D721Med (cell line): ENCODE measurements at places on chromosomes 2 and 18.

- DNase-seq, result no peak
Observed at GRCh38 chr2:126448611-126449010, 207.3 kb upstream of the GYPC start.

DNA sequence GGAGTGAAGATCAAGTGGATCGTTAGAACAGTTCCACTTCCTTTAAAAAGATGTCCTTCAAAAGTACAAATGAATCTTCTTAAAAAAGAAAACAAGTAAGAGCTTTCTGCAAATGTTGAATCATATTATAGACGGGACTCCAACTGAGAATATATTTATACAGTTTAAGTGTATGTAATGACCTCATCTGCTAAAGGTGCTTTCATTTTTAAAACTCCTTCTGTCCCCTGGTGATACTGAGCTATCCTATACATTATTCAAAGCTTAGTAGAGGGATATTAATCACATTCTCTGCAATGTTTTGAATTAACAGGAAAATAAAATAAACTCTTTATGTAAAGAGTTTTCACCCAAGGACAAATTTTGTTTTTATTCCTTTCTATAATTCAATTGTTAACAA lies 420.7 kb upstream of the SLC8A1 start:
- DNase-seq, result no peak

GRCh38 chr2:120419073-120419472 lies 73.1 kb downstream of the INHBB start:
- DNase-seq, result no peak

DNA sequence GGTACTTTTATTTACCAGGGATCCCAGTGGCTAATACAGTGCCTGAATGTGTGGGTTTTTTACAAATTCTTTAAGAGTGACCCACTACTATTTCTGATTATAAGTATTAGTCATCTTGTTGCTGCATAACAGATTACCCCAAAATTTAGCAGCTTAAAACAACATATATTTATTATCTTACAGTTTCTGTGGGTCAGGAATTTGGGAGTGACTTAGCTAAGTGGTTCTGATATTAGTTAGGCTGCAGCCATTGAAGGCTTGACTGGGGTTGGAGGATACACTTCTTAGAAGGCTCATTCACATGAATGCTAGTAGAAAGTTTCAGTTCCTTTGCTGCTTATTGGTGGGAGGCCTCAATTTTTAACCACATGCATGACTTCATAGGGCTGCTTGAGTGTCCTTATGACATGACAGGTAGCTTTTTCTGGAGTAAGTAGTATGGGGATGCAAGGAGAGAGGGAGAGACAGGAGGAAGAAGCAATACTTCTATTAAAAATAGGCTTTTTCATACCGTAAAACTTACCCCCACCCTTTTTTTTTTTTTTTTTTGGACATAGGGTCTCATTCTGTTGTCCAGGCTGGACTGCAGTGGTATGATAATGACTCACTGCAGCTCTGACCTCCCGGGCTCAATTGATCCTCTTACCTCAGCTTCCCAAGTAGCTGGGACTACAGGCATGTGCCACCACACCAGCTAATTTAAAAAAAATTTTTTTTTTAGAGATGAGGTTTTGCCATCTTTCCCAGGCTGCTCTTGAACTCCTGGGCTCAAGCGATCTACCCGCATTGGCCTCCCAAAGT lies 13.3 kb upstream of the POLE4 start:
- DNase-seq, result no peak

GRCh38 chr18:22439447-22439846 lies 21.7 kb upstream of the CTAGE1 start:
- no peak for DNase-seq

- no peak for DNase-seq
Observed at GRCh38 chr18:32040936-32041335, 22.3 kb downstream of the RNF125 start.

DNA sequence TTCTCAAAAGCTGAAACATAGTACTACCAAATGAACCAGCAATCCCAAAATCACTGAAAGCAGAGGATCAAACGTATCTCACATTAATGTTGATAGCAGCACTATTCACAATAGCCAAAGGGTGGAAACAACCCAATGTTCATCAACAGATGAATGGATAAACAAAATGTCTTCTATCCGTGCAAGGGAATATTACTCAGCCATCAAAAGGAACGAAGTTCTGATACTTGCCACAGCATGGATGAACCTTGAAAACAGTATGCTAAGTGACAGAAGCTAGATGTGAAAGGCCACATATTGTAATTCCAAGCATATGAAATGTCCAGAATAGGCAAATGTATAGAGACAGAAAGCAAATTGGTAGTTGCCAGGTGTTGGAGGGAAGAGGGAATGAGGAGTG lies 57.0 kb upstream of the CHMP1B start:
- no peak for DNase-seq

DNA sequence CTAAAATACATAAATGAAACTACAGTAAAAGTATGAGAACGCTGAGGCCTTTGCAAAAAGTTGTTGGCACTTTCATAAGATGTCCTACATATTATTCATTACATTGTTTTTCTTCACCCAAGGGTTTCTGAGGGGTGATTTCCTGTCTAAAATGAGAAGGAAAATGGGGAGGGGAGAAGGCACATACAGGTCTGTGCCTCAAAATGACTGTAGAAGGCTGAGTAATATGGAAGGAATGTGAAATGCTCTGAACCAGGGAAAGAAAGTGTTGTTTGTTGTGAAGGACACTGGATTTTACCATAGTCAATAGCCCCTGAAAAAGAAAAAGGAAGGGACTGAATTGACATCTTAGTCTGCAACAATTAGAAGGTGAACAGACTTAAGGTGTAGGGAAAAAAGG lies 99.5 kb upstream of the RNF152 start:
- no peak for DNase-seq

DNA sequence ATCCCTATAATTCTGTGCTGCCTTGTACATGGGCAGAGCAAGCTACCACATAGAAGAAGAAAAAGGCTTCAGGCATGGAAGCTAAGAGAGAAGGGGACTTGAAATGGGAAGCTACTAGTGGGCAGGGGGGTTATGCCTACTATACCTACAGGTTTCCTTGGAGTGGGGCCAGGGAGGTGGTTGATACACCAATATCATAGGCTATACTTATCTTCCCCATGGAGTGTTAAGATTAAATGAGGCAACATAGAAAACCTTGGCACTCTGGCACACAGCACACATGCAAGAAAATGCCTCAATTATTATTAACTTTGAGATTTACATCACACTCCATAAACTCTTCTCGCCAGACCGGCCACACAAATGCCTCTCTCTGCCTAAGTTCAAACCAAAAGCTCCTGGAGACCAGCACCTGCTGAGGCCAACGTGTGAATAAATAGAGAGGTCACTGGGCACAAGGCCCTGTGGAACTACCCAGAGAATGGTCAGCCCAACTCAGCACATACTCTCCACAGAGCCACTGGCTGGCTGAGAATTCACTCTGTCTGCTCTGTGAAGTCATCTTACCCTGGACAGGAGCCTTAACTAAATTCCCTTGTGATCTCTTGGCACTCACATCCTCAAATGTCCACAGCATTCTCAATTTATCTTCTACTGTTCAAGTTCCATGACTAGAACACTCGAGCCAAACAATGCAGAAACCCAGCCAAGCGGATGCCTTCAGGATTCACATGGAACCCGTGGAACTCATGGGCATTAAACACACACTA lies 498.7 kb downstream of the BCL11A start:
- DNase-seq, result no peak

DNA sequence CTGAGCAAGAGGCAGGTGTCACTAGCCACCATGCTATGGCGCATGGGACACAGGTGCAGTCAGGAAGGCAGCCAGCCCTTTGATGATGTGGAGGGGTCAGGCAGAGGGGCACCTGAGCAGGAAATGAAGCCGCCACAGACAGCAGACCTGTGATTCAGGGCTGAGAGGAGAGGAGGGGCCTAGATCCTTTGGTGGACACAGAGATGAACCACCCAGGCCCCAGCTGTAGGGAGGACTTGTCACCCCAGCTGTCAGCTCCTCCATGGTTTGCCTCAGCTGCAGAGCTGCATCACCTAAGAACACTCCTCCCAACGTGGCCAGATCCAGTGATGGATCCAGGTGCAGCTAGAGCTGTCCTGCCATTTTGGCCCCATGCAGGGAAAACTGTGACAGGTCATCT lies 11.6 kb downstream of the ASB18 start:
- no peak for DNase-seq

DNA sequence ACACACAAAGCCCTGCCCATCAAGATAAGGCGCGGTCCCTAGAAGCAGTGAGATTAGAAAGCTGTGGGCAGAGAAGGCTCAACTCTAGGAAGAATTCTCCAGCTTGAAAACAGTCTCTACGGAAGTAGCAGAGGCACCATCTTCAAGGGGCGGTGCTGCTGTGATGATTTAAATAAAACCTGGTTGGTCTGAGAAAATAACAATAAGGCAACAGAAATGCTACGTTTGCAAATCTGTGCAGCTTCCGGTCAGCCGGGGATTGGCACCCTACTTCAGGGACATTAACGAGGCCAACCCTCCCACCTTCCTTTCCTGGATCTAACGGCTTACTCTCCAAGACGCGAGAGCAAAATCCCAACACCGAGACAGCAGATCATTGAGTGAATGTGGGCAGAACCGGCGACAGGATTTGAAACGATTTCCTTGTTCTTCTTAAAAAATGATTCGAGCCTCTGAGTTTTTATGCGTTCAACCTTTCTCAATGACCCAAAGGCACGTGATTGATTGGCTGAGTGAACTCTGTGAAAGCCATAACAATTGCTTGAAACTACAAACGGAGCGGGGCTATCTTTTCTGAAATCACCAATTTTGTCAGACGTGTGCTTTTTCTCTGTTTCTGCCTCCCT lies 93.7 kb upstream of the ZNF516 start:
- DNase-seq, result no peak

- no peak for DNase-seq
Observed at GRCh38 chr2:96393989-96394761, 58.6 kb downstream of the NCAPH start.

GRCh38 chr2:64423303-64423702 lies 30.7 kb upstream of the LGALSL start:
- no peak for DNase-seq

GRCh38 chr18:36770315-36770946 lies 58.4 kb downstream of the TPGS2 start:
- no peak for DNase-seq

GRCh38 chr2:46130511-46130910 lies 166.7 kb upstream of the EPAS1 start:
- DNase-seq, result no peak

- DNase-seq, result no peak
Observed at GRCh38 chr2:37689751-37690150, 18.3 kb upstream of the CDC42EP3 start.

GRCh38 chr2:196558497-196558896 lies 81.0 kb upstream of the CCDC150 start:
- DNase-seq, result no peak

DNA sequence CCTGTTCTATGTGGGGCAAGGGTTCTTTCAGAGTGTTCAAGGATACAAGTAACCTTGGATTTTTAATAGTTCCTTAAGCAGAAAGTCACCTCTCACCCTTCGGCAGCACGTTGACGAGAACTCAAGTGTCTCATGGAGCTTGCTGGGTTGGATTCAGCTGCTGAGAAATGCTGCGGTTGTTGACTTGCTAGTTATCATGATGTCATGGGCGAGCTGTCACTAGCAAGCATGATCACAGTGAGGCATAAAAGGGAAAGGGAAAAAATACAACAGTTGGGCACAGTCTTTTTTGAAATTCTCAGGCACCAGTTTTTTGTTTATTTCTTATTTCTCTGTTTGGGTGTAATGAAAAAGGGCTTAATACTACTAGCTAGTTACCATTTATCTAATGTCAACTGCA lies 53.2 kb downstream of the ADCYAP1 start:
- DNase-seq, result no peak

- no peak for DNase-seq
Observed at GRCh38 chr2:152375174-152375573, 40.2 kb downstream of the FMNL2 start.

DNA sequence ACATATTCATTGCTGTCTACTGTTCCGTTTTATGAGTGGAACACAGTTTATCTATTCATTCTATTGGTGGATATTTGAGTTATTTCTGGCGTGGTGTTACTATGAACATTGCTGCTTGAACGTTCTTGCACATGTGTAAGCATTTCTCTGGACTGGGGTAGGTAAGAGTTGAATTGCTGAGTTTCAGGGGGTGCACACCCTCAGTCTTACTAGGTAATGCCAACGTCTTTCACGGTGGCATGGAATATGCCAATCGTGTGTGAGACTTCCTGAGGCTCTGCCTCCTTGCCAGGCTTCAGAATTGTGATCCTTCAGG lies 56.4 kb upstream of the TXNDC2 start:
- no peak for DNase-seq

GRCh38 chr2:862731-863466 lies 87.8 kb upstream of the SNTG2 start:
- no peak for DNase-seq

DNA sequence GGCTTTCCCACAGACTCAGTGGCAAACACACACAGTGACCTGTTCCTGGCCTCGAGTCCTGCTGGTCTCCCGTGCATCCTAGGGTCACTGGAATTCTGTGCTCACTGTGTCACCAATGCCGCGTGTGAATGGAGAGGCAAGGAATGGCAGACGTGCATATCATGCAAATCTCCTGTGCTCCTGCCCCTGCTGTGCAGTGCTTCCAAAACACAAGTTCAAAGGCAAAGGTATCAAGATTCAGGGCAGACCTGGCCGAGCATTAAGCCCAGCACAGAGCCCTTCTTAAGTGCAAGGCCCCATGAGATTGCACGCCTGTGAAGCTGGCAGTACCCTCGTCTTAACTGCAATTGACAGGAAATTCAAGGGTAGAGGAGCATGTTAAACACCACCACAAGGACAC lies 129.1 kb downstream of the NDUFA10 start:
- no peak for DNase-seq

GRCh38 chr2:128608921-128609880 lies 290.5 kb upstream of the HS6ST1 start:
- no peak for DNase-seq

DNA sequence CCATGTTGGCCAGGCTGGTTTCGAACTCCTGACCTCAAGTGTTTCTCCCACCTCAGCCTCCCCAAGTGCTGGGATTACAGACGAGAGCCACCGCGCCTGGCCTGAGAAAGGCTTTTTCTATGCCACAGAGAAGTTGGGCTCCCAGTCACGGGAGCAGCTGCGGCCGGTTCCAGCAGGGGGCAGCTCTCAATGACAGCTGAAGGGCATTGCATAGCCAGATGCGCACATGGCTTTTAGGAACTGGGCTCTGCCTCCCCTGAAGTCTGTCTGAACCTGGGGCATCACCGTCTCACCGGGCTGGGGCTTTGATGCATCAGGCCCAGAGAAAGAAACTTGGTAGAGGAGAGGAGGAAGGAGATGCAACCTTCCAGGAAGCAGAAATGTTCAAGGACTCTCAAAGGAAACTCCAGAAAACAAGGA lies 84.2 kb upstream of the LAPTM4A start:
- DNase-seq, result no peak

DNA sequence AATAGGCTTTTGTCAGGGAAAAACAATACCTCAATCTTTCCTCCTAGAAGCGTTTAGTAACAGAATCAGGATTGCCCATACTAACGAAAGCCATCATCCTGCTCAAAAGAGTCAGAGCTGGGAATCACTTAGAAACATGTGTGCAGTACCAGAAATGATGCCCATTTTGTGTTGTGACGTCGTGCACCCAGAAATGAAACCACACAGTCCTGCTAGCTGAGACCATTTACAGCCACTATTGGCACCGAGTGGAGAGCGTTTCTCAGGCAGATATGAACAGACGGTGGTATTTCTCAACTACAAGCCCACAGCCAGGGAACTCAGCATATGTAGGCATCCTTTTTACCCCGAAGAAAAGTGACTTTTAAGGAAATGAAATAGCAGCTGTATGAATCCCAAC lies 284.3 kb upstream of the LRATD1 start:
- DNase-seq, result no peak
